T-cell (primary cell): ENCODE measurements at places on chromosomes 1 and 21.

GRCh38 chr1:9126511-9126910, 2.4 kb downstream of the GPR157 start:
- no peaks in the 10 kb centered on the region for H3K27me3 ChIP-seq
- H3K4me3 ChIP-seq = no peak overlapping the region
- H3K27ac ChIP-seq = no peak overlapping the region
- no peaks in the 10 kb centered on the region for H3K36me3 ChIP-seq
- peaks cover 15% of the 10 kb centered on the region for H3K4me1 ChIP-seq

DNA sequence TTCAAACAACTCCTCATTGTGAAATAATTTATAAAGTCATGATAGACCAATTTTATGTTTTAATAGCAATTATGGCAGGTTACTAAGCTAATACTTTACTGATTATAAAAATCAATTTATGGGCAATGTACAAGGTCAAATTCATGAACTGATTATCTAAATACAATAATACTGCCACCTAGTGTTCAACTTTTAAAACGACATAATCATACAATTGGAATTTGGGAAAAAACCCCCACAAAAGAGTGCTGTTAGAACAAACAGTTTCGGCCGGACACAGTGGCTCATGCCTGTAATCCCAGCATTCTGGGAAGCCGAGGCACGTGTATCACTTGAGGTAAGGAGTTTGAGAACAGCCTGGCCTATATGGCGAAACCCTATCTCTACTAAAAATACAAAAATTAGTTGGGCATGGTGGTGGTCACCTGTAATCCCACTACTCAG, 14.0 kb downstream of the GTF2B start:
- H3K27ac ChIP-seq = no peak overlapping the region
- no peaks in the 10 kb centered on the region for H3K36me3 ChIP-seq
- H3K4me3 ChIP-seq = no peak overlapping the region
- no peaks in the 10 kb centered on the region for H3K27me3 ChIP-seq

GRCh38 chr1:66197785-66198184, 336.2 kb upstream of the SGIP1 start:
- H3K27ac ChIP-seq = no peak overlapping the region
- H3K4me1 ChIP-seq = no peaks in the 10 kb centered on the region
- no peaks in the 10 kb centered on the region for H3K27me3 ChIP-seq

GRCh38 chr1:1332031-1332755, 1.1 kb downstream of the TAS1R3 start:
- no peak overlapping the region for H3K27ac ChIP-seq
- no peaks in the 10 kb centered on the region for H3K27me3 ChIP-seq
- H3K36me3 ChIP-seq = peaks cover 14% of the 10 kb centered on the region

GRCh38 chr1:233082778-233083550, 132.6 kb downstream of the NTPCR start:
- H3K4me3 ChIP-seq = no peak overlapping the region
- no peaks in the 10 kb centered on the region for H3K4me1 ChIP-seq
- H3K27me3 ChIP-seq = no peaks in the 10 kb centered on the region
- peaks cover 10% of the 10 kb centered on the region for H3K36me3 ChIP-seq

DNA sequence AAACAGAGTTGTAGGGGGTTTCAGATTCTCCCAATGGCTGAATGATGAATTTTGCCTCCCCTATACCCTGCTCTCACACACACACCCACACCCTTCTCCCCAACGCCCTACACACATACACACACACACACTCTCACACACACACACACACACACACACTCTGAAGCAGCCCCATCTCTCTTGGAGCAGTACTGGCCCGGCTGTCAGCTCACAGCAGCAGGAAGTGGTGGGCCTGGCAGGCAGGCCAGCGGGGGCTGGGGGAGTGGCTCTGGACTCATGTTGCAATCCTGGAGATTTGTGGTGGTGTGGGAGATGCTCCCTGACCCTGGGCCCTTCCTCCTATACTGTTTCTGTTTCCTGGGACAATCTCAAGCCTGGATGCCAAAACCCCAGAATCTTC, 2.2 kb downstream of the IKBKE start:
- H3K36me3 ChIP-seq = peaks cover 43% of the 10 kb centered on the region
- peaks cover 30% of the 10 kb centered on the region for H3K4me1 ChIP-seq
- peak overlapping the region; percentile 98 for H3K4me3 ChIP-seq
- H3K27me3 ChIP-seq = no peaks in the 10 kb centered on the region
- no peak for DNase-seq

DNA sequence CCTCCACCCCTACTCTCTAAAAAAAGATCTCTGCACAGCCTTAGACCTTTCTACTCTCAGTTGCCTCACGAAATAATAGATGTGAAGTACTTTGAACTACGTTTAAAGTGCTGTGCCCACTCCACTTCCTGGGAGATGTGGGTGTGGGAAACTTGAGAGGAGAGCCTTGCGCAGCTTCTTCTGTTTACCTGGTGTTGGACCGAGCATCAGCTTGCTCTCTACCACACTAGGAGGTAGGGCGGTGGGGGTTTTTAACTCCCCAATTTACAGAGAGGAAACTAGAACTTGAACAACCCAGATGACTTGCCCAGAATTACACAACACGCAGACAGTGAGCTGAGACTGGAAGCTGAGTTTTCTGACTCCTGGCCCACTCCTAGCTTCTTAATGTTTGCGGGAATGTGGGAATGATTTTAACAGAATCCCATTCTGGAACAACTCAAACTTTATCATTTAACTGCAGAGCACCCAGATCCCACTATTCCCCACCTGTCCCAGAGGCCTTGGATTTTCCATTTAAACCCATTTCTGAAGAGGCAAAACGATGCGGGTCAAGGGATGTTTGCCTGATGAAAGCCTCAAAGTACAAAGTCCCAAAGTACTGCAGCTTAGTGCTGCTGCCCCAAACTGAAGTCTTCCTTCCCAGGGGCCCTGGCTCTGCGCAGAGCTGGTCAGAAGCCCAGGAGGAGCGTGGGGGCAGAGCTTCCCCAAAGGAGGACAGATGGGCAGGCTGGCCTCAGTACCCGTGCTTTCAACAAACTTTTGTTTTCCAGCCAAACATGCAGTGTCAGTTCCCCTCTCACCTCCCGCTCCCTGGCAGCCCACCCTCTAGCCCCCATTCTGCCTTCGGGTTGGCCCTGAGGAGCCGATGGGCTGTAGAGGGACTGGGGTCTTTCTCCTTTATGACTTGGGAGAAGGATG, 19.0 kb downstream of the BTG2 start:
- no peaks in the 10 kb centered on the region for H3K36me3 ChIP-seq
- H3K27ac ChIP-seq = peak overlapping the region; percentile 100
- peaks cover 93% of the 10 kb centered on the region for H3K4me1 ChIP-seq
- H3K4me3 ChIP-seq = peak overlapping the region; percentile 10
- H3K27me3 ChIP-seq = no peaks in the 10 kb centered on the region

- H3K4me3 ChIP-seq = no peak overlapping the region
- no peaks in the 10 kb centered on the region for H3K27me3 ChIP-seq
- H3K27ac ChIP-seq = no peak overlapping the region
- peaks cover 15% of the 10 kb centered on the region for H3K4me1 ChIP-seq
- H3K36me3 ChIP-seq = no peaks in the 10 kb centered on the region
- no peak for DNase-seq
Observed at GRCh38 chr1:212247988-212248387, 37.2 kb upstream of the PPP2R5A start.

DNA sequence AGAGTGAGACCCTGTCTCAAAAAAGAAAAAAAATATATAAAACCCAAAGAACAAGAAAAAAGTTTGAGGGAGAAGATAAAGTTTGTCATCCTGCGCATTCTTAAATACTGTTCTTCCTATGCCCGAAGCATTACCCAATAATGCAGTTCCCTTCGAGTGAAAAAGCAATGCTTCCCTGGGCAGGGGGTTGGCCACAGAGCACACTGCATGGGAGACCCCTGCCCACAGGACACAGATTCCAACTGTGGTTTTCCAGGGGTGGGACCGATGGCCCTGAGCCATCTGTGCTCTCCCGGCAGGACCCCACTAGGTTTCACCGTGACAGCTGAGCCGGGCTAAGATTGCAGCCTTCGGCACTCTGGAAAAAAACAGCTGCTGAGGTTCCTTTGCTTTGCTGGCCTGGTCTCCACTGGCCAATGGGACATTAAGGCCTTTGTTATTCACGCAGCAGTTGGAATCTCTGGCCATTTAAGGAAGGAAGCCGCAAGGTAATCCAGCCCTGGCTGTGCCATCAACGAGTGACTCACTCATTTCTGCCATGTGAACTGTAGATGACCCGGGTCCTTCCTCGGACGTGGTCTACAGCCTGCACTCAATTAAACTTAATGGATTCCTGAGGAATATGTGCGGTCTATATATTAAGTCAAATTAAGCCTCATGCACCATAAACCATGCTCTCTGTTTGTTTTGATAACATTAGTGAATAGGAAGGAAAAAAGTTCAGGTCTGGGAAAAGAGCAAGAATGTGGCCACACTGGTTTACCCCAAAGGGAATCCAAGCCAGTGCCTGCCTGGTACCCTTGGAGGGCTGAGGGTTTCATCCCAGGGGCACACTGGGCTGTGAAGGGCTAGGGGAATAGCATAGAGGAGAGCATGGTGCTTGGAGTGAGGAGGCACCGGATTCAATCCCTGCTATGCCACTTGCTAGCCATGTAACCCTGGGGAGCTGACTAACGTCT, 163.2 kb downstream of the ZBTB18 start:
- H3K36me3 ChIP-seq = no peaks in the 10 kb centered on the region
- no peak overlapping the region for H3K27ac ChIP-seq
- no peaks in the 10 kb centered on the region for H3K27me3 ChIP-seq
- H3K4me3 ChIP-seq = no peak overlapping the region
- no peak for DNase-seq
- no peaks in the 10 kb centered on the region for H3K4me1 ChIP-seq

DNA sequence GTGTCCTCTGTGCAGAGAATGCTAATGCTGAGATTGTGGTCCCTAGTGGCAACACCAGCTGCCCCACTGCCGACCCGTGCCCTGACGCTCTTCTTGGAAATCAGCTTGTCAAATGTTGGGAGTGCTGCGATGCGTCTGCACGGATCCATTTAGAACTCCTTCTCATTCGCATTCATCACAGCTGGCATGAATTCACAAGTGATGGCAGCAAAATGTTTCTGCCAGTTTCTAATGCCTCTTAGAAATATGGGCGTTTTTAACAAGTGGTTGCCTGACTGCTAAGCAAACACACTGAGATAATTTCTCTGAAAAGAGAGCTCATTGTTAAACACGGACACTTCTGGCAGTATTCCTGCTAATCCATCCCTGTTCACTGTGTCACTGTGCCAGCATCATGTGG, 131.9 kb upstream of the KCNJ6 start:
- no peak overlapping the region for H3K27ac ChIP-seq
- H3K4me1 ChIP-seq = no peaks in the 10 kb centered on the region
- H3K36me3 ChIP-seq = no peaks in the 10 kb centered on the region

DNA sequence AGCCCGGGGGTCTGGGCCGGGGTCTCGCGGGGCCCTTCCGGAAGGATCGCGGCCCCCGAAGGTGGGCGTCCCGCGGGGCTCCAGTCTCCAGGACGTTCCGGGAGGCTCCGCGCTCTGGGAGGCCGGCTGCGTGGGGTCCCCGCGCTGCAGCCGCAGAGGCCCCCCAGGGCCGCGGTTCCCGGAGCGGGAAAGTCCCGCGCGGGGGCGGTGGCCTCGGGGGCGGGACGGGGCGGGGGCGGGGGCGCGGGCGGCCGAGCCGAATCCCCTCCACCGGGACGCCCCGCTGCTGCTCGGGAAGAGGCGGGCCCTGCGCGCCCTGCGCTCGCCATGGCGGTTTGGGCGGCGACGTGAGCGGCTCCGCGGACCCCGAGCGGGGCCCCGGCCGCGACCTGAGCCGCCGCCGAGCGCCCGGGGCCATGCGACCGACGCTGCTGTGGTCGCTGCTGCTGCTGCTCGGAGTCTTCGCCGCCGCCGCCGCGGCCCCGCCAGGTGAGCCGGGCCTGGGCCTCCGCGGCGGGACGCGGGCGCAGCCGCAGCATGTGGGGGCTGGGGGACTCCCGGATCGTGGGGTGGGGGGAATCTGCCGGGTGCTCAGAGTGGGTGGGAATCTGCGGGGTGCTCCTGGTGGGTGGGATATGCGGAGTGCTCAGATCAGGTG, at the start of gene IFNGR2:
Gene IFNGR2 (plus strand): TSS at position 286 of the 658 bp plus-strand sequence. CDS start 131 bp downstream, at position 417.
- H3K27ac ChIP-seq = peak within 1 kb of the TSS; percentile 32
- H3K4me1 ChIP-seq = peaks cover 13% of the 10 kb centered on the region
- H3K36me3 ChIP-seq = no peaks in the 10 kb centered on the region
- no peaks in the 10 kb centered on the region for H3K27me3 ChIP-seq
- peak within 1 kb of the TSS; percentile 65 for H3K4me3 ChIP-seq
- peak; percentile 39 for DNase-seq

DNA sequence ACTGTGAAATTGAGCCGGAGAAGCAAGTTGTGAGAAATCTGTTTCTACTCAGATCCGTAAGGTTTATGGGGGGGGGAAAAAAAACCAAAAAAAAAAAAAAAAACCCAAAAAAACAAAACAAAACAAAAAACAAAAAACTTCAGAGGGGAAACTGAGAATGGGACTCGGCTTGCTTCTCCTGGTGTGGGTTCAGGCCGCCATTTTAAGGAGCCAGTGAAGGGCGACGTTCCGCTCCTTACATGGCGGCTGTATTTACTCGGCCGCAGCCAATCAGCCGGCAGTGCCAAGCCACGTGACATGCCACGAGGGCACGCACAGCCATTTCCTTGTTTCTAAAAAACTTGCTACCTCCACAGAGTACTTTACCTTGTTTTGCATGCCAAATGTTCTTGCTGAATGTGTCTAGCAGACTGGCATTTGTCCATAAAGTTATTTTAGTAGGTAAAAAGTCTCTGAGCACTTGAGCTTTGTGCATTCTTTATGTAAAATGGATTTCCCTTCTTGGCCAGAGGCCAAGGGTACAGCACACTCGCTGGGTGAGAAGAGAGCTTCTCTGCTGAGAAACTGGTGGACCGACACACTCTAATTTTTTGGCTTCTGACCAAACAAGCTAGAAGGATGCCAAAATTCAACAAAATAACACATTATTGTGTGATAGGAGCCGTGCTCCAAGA, 101.8 kb downstream of the NFIA start:
- H3K4me1 ChIP-seq = no peaks in the 10 kb centered on the region
- no peaks in the 10 kb centered on the region for H3K36me3 ChIP-seq
- H3K27ac ChIP-seq = no peak overlapping the region

DNA sequence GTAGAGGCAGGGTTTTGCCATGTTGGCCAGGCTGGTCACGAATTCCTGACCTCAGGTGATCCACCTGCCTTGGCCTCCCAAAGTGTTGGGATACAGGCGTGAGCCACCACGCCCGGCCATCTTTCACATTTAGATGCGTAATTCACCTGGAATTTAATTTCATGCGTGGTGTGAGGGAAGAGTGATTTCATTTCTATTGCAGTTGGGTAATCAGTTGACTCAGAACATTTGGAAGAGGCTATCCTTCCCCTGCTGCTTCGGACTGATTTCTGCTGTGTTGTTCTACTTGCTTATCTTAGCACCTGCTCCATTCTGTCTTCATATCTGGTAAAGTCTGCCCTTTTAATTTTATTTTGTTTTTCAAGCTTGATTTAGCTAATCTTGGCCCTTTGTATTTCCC, 19.1 kb downstream of the DIP2A start:
- H3K36me3 ChIP-seq = peaks cover 4% of the 10 kb centered on the region
- peaks cover 5% of the 10 kb centered on the region for H3K4me1 ChIP-seq

- no peak for DNase-seq
- no peaks in the 10 kb centered on the region for H3K4me1 ChIP-seq
- peaks cover 43% of the 10 kb centered on the region for H3K27me3 ChIP-seq
- no peaks in the 10 kb centered on the region for H3K36me3 ChIP-seq
- H3K4me3 ChIP-seq = no peak overlapping the region
- H3K27ac ChIP-seq = no peak overlapping the region
Observed at GRCh38 chr1:7620196-7620595, 150.9 kb upstream of the VAMP3 start.
